ENCODE measurements at places on chromosomes 2 and 18.

- no peak for DNase-seq
Observed at GRCh38 chr2:212249451-212249850, 289.2 kb downstream of the ERBB4 start.

GRCh38 chr2:12303181-12304030, 413.3 kb upstream of the TRIB2 start:
- DNase-seq, result no peak

DNA sequence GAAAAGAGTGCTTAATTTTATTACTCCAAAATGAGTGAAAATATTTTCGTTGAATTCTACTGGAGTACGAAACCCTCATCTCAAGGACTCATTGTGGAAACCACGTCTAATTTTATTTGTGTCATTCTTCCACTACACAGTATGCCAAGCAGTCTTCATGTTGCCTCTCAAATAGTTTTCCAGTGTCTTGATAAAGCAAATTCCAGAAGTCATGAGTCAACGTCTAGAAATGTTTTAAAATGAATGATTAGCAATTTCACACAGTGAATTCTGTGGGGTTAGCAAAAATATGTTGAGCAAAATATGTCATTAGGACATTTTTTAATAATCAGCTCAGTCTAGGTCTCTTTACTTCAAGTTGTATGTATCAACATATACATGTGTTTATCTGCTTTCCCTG, 865.5 kb downstream of the DSC3 start:
- DNase-seq, result no peak

GRCh38 chr2:12767996-12768624, 51.4 kb downstream of the TRIB2 start:
- no peak for DNase-seq

- DNase-seq, result no peak
Observed at GRCh38 chr18:50127516-50128210, 67.3 kb downstream of the MYO5B start.

DNA sequence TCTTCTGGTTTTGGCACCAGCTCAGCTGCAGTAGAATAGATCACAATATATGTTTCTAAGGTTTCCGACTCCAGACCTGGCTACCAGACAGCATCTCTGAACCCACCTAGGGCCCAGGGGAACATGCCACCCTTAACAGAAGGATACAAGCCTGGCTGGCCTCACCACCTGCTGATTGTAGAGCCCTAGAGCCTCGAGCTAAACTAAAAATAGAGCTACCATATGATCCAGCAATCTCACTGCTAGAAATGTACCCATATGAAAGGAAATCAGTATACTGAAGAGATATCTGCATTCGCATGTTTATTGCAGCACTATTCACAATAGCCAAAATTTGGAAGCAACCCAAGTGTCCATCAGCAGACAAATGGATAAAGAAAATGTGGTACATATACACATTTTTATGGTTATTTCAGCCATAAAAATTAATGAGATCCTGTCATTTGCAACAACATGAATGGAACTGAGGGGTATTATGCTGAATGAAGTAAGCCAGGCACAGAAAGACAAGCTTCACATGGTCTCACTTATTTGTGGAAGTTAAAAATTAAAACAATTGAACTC, 242.4 kb upstream of the SLC39A10 start:
- no peak for DNase-seq

GRCh38 chr18:32454593-32454992, 16.1 kb downstream of the GAREM1 start:
- no peak for DNase-seq

- DNase-seq, result no peak
Observed at GRCh38 chr18:56569416-56569815, 69.0 kb downstream of the TXNL1 start.

- DNase-seq, result no peak
Observed at GRCh38 chr18:40152859-40153258, 1802.2 kb upstream of the PIK3C3 start.

DNA sequence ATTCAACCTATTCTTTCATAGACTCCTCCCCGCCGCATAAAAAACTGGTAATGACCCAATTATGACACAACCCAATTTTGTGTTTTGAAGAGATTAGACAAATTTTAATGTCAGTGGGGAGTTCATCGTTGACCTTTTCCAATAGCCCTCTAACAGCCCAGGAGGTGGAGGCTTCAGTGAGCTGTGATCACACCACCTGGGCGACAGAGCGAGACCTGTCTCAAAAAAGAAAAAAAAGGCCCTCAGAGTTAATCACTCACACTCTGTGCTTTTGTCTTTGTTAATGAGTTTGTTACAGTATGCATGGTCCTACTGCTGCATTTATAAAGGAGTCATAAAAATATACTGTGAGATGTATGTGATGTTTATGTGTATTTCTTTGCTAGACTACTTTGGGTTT, 510.6 kb downstream of the CPS1 start:
- DNase-seq, result no peak

DNA sequence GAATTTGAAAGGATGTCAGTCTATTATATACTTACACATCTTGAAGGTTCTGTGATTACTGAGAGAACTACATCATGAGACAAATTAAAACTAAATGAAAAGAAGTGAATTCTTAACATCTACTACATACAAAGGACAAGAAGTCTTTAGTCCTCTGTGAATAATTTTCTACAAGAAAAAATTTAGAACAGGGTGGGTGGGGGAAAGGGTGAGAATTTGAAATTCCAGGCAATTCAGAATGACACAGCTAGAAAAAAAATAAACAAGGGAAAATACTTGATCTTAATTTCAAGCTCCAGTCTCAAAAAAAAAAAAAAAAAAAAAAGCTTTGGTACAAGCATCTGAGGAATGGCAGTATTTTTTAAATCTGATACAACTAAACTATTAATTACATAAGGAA, 15.5 kb downstream of the CUL3 start:
- no peak for DNase-seq

- DNase-seq, result no peak
Observed at GRCh38 chr2:157052685-157053224, 204.8 kb upstream of the GALNT5 start.

DNA sequence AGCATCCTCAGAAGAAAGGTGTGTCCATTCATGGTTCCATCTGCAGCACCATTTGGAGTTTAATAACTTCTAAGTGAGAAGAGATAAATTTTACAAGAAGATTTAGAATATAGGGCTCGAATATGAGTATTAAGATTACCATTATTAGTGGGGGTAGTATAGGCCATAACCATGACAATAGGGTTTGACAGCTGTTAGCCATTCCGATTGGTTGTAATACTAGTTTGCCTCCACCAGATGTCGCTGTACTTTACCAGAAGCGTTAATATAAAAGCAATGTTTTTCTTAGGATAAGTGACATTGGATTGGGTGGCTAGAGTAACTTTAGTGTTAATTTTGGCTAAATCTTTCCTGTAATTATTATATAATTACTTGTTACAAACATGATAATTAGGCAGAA, 107.5 kb upstream of the SRD5A2 start:
- no peak for DNase-seq

DNA sequence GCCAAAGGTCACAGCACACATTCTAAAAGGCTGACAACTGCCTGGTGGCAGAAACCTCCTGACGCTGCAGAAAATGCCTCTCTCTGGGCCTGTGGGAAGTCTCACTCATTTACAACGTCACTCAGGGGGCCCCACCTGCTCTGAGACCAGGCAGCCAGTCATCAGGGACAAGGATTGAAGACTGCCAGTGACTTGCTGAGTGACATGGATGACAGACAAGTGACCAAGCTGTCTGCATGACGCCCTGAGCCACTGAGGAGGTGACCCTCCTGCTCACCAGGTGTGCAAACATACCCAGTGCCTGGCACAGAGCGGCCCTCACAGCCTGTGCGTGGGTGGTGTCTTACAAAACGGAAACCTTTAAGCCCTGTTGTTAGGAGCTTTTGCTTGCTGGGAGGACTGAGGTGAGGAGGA, 392.4 kb downstream of the TNS1 start:
- DNase-seq, result peak; percentile 40

DNA sequence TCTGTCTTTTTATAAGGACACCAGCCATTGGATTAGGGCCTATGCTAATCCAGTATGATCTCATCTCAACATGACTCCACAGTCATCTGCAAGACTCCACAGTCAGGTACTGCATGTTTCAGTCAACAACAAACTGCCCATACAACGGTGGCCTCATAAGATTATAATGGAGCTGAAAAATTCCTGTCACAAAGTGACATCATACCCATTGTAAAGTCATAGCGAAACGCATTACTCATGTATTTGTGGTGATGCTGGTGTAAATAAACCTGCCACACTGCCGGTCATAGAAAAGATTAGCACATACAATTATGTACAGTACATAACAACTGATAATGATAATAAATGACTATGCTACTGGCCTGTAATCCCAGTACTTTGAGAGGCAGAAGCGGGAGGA, 102.2 kb downstream of the TEX51 start:
- no peak for DNase-seq

GRCh38 chr2:109259671-109260070, 130.7 kb downstream of the SH3RF3 start:
- DNase-seq, result no peak

DNA sequence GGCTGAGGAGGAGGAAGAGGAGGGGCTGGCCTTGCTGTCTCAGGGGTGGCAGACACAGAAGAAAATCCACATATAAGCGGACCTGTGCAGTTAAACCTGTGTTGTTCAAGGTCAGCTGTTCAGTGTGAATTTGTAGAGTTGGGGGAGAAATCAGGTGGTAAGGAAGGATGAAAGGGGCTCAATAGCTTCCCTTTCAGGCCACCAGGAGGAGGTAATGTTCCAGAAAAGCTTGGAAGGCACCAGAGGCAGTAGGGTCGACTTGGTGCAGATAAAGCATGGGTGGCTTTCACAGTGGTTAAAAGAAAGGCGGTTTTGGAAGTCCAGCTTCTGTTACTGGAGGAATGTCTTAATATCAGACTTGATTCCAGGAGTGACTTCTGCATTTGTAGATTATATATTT, 167.4 kb downstream of the THSD7B start:
- no peak for DNase-seq

DNA sequence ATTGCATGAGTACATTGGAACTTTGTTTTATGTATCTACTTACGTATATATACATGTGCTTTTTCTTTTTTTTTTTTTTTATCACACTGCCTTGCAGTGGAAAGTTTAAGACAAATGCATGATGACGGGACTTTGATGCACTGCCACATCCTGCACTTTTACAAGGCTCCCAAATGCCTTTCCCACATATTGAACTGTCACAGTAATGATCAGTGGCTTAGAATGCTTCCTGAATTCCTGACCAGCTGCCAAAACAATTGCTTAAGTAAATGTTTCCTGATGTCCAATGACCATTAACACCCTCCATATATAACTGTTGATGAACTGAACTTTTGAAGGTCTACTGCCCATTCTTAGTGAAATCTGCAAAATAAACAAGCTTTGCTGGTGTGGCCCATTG, 60.2 kb downstream of the LYPD6B start:
- no peak for DNase-seq

DNA sequence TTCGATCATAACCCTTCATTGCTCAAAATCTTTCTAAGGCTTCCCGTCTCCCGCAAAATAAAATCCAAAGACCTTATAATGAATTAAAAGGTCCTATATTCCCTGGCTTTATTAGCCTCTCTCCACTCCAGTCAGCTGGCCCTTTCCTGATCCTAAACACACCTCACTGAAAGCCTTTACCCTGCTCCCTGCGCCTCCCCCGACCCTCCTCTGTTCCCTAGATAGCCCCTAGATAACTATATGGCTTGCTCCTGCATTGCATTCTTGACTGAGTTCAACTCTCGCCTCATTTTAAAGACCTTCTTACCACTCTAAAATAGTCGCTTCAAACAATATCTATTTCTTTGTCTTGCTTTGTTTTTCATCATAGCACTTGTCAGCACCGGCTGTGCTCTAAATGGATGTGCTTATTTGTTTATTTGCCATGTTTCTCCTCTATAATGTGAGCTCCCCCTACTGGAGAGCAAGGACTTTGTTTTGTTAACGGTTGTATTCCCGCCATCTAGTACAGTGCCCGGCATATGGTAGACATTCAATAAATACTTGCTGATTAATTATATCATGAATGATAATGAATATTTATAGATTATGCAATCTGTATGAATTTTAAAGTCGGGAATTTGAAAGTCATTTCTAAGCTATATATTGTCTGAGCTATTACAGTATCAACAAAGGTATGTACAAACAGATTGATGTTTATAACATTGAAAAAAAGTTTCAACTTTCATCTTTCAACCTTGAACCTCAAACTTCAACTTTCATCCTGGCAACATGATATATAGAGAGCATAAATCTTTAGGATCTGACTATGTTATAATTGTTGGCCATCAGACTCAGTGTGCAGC, 32.4 kb upstream of the VIT start:
- DNase-seq, result peak; percentile 62

GRCh38 chr2:9403924-9404323, 19.4 kb downstream of the ITGB1BP1 start:
- DNase-seq, result no peak

- no peak for DNase-seq
Observed at GRCh38 chr2:225526760-225527390, 127.4 kb downstream of the NYAP2 start.

- no peak for DNase-seq
Observed at GRCh38 chr18:79918615-79919011, 32.8 kb downstream of the SLC66A2 start.

- DNase-seq, result no peak
Observed at GRCh38 chr2:190094316-190094871, 31.9 kb upstream of the MSTN start.

- peak; percentile 36 for DNase-seq
Observed at GRCh38 chr2:152925547-152926448, 207.4 kb downstream of the ARL6IP6 start.

- no peak for DNase-seq
Observed at GRCh38 chr2:164850235-164850634, 8.6 kb upstream of the COBLL1 start.

DNA sequence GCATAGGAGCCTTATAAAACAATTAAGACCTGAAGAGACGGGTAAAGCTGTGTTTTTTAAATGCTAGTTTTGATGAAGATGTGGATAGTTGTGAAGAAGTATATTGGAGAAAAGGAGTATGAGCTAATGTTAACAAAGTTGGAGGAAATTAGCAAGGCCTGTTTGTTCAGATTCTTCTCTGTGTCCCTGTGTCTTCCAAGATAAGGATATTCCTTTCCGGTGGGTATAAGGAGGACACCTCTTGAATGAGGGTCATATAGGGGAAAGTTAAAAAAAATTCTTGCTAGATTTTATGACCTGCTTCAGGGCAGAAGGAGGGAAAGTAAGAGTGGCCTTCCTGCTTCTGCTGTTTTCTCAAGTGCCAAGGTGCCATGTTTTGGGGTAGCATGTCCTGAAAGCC, 59.0 kb downstream of the CCDC68 start:
- DNase-seq, result no peak

GRCh38 chr2:193806088-193806774, 1611.5 kb upstream of the TMEFF2 start:
- DNase-seq, result no peak

DNA sequence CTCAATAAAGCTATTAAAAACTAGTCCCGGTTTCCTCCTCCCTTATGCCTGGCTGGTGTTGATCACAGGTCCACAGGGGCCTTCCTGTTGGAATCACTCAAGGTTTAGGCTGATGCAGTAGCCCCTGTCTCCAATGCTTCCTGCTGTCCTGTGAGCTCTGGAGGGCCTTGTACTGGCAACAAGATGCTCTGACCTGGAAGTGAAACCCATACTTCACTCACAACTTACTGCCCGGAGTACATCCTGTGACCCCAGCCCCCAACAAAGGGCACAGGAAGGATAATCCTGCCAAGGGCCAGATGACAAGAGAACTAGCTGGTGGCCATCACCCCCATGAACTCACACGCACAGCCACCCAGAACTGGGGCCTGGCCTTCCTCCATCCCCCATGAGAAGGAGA, 50.3 kb downstream of the ZBTB7C start:
- no peak for DNase-seq

GRCh38 chr2:46259777-46260168, 37.4 kb upstream of the EPAS1 start:
- no peak for DNase-seq

GRCh38 chr2:88125344-88125923, 2.4 kb downstream of the FABP1 start:
- DNase-seq, result no peak
